ENCODE measurements at places on chromosomes 13 and 19.

- DNase-seq: no peak
These were observed 23.1 kb downstream of the TBC1D4 start for GRCh38 chr13:75458696-75459422.

- DNase-seq: no peak
These were observed 76.3 kb downstream of the MZT1 start for GRCh38 chr13:72651144-72651543.

- peak; percentile 12 for DNase-seq
These were observed 6.9 kb downstream of the UPK1A start for GRCh38 chr19:35673121-35673804.

GRCh38 chr13:42266473-42266872 lies 5.5 kb upstream of the AKAP11 start:
- DNase-seq: no peak

DNA sequence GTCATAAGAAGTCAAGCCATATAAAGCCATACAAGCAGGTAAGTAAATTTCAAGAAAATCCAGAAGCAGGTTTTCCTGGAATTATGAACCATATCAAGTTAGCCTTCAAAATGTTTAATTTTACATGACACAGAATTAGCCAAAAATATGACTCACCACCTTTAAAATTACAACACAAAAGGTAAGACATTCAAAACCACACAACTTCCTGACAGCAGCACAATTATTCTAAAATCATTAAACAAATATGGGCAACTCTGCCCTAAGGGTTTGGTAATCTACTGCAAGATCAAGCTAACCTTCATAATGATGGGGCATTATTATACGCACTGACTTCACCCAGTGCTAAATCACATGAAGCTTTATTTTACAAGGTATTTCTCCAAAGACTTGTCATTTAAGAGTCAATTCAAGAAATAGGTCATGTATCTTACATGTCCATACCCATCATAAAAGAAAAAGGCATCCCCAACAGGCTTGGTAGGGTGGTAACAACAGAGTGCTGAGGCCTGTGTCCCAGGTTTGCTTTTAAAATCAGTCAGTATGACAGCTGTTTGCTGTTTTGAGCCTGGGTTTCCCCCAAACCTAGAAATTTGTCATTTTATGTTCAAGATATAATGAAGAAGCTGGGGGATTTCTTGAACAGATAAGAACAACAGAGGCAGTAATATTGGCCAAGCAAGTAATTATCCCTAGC lies 15.2 kb downstream of the RCBTB1 start:
- no peak for DNase-seq

GRCh38 chr19:7368456-7368855 lies 19.7 kb downstream of the ARHGEF18 start:
- no peak for DNase-seq

DNA sequence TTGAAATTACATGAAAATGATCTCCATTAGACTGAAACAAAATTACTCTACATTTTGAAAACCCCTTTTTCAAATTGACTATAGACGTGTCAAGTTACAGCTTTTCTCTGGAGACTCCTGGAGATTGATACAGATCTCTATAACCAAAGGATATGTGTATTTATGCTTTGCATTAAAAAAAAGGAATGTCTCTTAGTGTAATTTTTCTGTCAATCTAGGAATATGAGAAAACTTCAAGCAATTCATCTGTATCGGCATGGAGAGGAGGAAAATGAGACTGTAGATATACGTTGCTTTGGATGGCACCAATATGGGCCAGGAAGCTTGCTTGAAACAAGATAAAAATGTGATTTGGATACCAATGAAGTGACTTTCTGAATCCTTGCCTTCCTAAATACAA lies 286.6 kb downstream of the PCDH9 start:
- DNase-seq: no peak

GRCh38 chr13:94121686-94122085 lies 357.8 kb downstream of the DCT start:
- no peak for DNase-seq

- peak; percentile 51 for DNase-seq
These were observed 4.3 kb downstream of the MYO9B start for GRCh38 chr19:17079710-17080439.

DNA sequence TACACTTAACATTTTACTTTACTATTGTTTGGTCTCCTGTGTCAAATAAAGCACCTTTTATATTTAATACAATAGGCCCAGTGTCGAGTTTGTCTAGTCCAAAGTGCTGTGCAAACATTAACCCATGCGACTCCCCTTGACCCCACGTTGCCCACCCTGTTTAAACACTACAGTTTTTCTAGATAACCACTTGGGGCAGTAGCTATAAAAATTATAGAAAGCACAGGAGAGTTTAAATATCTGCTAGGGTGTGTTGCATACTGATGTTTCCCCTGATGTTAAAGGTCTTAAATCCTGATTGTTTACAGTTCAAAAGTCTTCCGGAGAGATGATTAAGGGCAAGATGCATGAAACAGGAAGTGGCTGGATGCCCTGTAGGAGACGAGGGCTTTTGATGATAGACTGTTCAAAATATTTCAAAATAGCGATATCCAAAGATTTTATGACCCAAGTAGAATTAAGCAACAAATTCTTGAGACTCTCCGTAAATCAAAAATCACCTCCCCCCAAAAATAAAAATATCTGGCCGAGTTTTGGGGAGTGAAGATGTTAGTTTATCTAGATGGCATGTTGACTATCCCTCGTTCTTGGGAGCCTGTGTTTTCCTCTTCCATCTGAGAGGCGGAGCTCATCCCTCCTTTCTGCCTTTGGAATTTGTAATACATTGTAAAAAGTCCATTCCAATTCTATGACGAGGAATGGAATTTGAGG lies 167.1 kb downstream of the FGF9 start:
- no peak for DNase-seq

DNA sequence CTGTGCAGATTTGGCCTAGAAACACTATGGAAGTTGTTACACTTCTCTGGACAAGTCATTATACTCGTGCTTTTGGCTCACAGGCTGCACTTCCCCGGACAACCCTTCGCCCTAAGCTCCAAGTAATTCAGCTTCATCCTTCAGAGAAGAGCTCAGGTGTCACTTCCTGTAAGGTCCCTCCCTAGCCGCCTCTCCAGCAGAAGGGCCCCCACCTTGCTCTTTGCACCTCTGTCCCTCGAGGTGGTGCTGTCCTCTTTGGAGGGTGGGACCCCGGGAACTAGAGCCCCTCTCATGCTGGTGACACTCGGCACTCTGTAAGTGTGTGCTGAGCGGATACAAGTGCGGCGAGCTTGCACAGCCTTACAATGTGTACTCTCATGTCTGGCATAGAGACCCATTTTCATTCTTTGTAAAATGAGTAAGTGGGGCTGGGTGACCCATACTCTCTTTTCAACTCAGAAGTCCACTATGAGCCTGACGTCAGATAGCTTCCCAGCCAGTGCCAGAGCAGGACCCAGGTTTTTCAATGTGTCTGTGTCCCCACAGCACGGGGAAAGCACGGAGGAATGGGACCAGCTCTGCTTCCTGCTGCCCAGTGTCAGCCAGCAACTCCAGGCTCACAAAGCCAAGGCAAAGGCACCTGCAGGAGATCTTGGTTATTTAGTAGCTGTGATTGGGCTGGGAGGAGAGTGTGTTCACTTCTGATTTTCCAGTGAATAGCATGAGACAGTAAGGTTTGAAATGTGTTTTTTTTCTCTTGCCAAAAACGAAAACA lies 26.9 kb downstream of the CHAMP1 start:
- DNase-seq: no peak

- DNase-seq: no peak
These were observed 8.6 kb downstream of the MED4 start for GRCh38 chr13:48086272-48086671.

- no peak for DNase-seq
These were observed 19.6 kb upstream of the NFIC start for GRCh38 chr19:3346677-3347353.

DNA sequence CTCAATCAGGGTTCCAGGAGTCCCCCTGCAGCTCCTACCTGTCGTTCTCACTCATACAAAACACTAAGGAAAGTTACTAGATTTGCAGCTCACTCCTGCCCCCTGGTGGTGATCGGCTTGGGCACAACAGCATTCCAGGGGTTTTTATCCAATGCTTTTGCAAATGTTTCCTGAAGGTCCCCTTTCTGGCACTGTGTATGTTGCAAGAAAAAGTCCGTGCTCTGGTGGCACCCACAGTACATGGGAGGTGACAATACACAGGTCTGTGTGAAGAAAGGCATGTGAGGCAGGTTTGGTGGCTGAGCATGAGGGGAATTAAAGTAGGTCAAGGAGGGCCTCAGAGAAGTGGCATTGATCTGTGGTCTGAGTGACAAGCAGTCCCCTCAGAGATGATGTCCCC lies 8.6 kb upstream of the TYK2 start:
- DNase-seq: peak; percentile 86

DNA sequence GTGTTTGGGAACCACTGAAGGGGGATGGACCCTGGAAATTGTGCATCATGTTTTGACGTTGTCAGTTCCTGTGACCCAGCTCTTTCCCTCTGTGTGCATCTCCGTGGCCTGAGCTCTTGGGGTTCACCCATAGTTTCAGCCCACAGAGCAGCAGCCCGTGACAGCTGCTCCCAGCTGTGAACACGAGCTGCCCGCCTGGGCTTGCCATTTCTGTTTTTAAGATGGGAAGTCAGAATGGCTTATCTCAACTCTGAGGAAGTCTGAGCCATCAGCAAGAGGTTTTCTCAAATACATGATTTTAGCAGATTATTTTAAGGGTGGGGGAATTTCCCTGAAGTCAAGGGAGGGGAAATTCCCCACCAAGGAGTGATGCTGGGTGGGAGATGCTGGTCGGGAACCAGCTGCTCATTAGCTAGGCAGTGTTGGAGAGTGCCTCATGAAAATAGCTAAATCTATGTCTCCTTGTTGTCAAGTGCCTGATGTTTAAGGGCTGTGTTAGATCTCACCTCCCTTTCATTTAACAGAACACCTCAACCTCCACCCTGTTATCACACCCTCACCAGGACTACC lies 34.8 kb upstream of the C1QTNF9 start:
- peak; percentile 35 for DNase-seq

DNA sequence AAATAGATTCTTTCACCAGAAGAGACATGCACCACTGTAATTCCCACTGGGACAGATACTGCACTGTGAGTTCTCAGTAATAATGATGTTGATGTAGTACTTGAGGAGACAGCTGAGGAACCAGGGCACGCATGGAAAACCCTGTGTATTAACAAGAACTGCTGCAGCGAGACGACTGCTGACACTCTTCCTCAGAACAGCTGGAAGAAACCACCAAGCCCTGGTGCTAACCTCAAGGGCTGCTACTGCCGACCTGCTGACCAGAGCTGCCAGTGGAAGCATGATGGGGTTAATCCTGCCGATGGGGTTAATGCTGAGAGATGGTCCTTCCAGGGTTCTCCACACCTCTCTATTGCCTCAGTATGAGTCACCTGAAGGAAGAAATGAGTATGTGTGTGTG lies 45.6 kb downstream of the EDNRB start:
- no peak for DNase-seq

DNA sequence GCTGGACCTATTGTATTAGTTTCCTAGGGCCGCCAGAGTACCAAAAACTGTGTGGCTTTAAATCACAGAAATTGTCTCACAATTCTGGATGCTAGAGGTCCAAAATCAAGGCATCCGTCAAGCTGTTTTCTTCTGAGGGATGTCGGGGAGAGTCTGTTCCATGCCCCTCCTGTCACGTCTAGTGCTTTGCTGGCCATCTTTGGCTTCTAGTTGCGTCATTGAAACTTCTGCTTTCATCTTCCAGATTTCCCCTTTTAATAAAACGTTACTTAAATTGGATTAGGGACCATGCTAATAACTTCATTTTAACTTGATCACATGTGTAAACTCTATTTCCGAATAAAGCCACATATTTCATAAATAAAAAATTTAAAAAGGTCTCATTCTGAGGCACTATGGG lies 47.5 kb downstream of the TRPM4 start:
- DNase-seq: no peak

GRCh38 chr13:52118595-52118994 lies 10.3 kb downstream of the NEK5 start:
- no peak for DNase-seq

DNA sequence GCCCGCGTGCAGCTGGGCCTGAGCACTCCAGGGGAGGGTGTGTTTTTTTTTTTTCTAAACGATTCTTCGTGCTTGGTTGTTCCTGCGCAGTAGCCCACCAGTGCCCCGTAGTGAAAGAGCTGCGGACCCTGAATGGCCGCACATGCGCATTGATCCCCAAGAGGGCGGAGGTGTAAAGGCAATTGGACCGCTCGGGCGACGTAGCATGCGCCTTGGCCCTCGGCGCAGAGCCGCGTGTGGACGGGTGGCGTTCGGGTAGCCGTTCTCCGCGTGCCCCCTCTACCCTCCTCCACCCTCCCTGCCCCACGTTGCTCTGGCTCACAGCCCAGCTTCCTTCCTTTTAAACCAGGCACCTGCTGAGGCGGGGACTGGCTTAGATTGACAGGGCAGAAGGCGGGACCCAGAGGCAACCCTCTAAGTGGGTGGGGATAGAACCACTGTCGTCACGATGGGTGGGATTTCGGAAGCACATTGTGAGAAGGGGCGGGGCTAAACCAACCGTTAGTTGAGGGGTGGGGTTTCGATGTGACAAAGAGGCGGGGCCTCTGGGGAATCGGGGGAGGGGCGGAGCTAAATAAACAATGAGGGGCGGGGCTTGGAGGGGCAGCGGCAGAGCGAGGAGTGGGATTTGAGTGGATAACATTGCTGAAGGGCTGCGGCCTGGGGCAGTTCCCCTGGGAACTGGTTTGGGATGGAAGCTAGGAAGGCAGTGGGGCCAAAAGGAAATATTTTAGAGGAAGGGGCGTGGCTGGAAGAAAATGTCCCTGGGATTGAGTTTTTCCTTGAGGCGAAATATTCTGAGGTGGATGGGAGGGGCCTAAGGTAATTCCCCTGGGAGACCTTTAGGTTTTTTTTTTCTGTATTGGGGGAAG lies 543 bp upstream of the NUP62 start:
- DNase-seq: peak; percentile 90

DNA sequence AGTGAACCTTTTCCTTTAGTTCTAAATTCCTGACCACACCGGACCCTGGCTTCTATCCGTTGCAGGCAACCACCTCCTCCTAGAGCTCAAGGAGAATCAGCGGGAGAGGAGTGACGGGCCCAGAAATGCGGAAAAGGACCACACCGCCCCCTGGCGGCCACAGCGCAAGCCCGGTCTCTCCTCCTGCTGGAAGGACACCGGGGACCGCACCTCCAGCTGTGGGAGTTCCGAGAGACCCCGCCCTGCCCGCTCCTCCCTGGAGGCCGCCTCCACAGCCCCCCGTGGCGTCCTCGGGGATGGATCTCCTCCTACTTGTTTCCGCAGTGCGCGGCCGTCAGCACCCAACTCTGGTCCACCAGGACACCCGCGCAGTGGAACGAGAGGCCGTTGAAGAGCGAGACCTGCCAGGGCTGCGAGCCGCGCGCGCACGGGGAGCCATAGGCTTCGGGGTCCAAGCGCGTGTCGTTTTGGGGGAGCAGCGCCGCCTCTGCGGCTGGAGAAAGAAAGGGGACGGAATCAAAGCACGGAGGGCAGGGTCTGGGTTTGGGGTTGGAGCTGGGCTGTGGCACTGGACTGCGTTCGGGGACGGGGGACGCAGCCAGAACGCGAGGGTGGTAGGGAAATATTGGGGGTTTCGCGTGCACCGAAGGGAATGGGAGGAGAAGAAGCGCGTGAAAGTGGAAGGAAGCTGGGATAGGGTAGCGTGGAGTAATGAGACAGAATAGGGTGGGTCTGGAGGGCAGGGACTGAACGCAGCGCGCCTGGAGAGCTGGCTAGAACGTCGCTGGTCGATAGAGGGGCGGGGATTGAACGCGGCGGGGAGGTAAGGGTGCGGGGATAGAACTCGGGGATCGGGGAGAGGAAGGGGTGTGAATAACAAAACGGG lies 2.5 kb downstream of the KLK10 start:
- peak; percentile 68 for DNase-seq

- DNase-seq: no peak
These were observed 51.7 kb upstream of the CYP4F8 start for GRCh38 chr19:15563325-15563794.

Data from stimulated activated CD4-positive, alpha-beta T cell treated with anti-CD3 and anti-CD28 coated beads, Interleukin-1b, Interleukin-23, amount 100 ng/mL, for 4 hours (primary cell).